ENCODE measurements at places on chromosomes 2 and 18. TPM values are rescaled to one million over a fixed set of nuclear protein-coding genes. Genes with fewer than 3 reads are reported as not detected.

CYP26B1 gene
- total RNA-seq, result 6.9 TPM

PIEZO2 gene
- total RNA-seq, result 5.9 TPM

MGAT4A gene
- 20.6 TPM for total RNA-seq

RGPD3 gene
- total RNA-seq, result 0.25 TPM

TMEM37 gene
- total RNA-seq, result 3.2 TPM

DUSP19 gene
- total RNA-seq, result 1.7 TPM

ADD2 gene
- total RNA-seq, result 3.4 TPM

- no peaks in the 10 kb centered on the region for H3K4me1 ChIP-seq
- H3K4me3 ChIP-seq, result no peak overlapping the region
- H3K27me3 ChIP-seq, result no peaks in the 10 kb centered on the region
- no peaks in the 10 kb centered on the region for H3K36me3 ChIP-seq
Measured at GRCh38 chr2:227748079-227748478, 2.4 kb downstream of the SCYGR8 start.

DNA sequence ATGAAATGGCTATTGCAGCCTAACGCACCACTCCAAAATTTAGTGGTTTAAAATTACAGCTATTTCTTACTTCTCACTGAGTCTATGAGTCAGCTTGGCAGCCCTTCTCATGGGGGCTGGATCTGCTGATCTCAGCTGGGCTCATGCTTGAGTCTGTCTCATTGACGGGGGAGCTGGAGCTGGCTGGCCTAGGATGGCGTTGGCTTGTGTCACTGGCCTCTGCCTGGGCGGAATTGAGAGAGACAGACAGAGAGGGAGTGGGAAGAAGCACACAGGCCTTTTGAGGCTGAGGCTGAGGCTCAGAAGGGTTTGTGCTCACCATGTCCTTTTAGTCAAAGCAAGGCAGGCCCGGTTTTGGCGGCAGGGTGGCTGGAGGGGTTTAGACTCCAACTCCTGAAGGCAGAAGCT, 412.1 kb upstream of the MYT1L start:
- no peaks in the 10 kb centered on the region for H3K36me3 ChIP-seq
- H3K27me3 ChIP-seq, result no peaks in the 10 kb centered on the region
- H3K4me3 ChIP-seq, result no peak overlapping the region
- H3K27ac ChIP-seq, result peak overlapping the region; percentile 4

- no peak for DNase-seq
- H3K36me3 ChIP-seq, result no peaks in the 10 kb centered on the region
- no peak overlapping the region for H3K27ac ChIP-seq
- no peaks in the 10 kb centered on the region for H3K4me1 ChIP-seq
- no peaks in the 10 kb centered on the region for H3K27me3 ChIP-seq
- H3K4me3 ChIP-seq, result no peak overlapping the region
Measured at GRCh38 chr2:202286595-202286994, 21.0 kb downstream of the NOP58 start.

DNA sequence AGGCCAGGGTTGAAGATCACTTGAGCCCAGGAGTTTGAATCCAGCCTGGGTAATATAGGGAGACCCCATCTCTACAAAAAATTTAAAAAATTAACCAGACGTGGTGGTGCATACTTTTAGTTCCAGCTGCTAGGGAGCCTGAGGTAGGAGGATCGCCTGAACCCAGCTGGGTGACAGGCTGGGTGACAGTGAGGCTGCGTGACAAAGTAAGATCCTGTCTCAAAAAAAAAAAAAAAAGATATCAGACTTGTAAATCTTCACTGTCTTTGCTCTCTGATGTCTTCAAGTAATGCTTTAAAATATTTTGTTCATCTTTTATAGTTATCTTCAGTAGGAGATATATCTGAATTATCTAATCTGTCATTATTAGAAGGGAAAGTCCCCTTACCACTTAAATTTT, 10.5 kb downstream of the CAMKMT start:
- H3K36me3 ChIP-seq, result no peaks in the 10 kb centered on the region
- H3K27me3 ChIP-seq, result no peaks in the 10 kb centered on the region
- no peak overlapping the region for H3K4me3 ChIP-seq
- H3K27ac ChIP-seq, result no peak overlapping the region
- DNase-seq, result no peak

DNA sequence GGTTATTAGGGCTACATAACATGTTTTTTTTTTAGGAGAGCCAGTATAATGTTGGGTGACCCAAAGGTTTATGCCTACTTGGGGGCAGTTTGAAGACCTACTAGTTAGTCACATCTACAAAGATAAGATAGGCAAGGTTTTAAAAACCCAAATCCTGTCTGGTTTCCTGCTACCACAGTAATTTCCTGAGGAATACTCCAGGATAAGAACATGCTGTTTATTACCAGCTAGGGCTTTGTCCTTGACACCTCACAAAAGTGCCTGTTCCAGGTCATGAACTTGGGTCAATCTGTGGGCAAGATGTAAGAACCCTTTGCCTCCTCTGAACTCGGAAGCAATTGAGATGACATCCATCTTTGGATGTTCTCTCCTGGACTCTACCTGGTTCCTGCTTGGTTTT, 38.2 kb downstream of the CDC42EP3 start:
- no peaks in the 10 kb centered on the region for H3K27me3 ChIP-seq
- no peaks in the 10 kb centered on the region for H3K36me3 ChIP-seq
- H3K4me1 ChIP-seq, result peaks cover 5% of the 10 kb centered on the region
- H3K27ac ChIP-seq, result no peak overlapping the region
- H3K4me3 ChIP-seq, result no peak overlapping the region
- no peak for DNase-seq

DNA sequence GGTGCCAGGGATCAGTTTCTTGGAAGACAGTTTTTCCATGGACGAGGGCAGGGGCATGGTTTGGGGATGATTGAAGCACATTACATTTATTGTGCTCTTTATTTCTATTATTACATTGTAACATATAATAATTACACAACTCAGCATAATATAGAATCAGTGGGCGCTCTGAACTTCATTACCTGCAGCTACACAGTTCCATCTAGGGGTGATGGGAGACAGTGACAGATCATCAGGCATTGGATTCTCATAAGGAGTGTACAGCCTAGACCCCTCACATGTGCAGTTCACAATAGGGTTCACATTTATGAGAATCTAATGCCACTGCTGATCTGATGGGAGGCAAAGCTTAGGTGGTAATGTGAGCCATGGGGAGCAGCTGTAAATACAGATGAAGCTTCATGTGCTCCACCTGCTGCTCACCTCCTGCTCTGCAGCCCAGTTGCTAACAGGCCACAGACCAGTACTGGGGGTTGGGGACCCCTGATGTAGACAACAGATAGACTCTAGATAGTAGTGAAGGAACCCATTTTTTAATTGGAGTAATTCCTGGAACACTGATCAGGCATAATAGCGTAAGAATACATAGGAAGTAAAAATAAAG, 41.5 kb upstream of the MC4R start:
- no peak overlapping the region for H3K27ac ChIP-seq
- H3K27me3 ChIP-seq, result no peaks in the 10 kb centered on the region
- no peaks in the 10 kb centered on the region for H3K4me1 ChIP-seq
- no peaks in the 10 kb centered on the region for H3K36me3 ChIP-seq

GRCh38 chr18:13220361-13220991, 1.9 kb downstream of the LDLRAD4 start:
- peak; percentile 87 for DNase-seq
- H3K4me1 ChIP-seq, result peaks cover 73% of the 10 kb centered on the region
- H3K27me3 ChIP-seq, result no peaks in the 10 kb centered on the region
- H3K27ac ChIP-seq, result peak overlapping the region; percentile 26
- no peaks in the 10 kb centered on the region for H3K36me3 ChIP-seq

DNA sequence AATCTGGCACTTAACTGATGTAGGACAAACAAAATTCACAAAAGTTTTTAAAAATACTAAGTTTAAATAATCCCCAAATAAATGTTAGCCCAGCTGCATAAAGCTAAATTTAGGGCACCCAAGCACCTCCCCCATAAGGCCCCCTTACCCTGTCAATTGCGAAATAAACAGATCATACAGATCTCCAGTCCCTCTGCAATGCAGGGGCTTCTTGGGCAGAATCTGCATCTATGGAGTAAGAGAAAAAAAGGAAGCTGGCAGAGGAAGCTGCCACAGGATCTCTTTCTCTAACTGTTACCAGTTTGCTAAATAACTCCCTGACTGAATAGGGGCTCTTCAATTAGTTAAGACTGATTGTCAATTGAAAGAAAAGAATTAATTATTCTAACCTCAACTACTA, 117.7 kb downstream of the MEMO1 start:
- no peaks in the 10 kb centered on the region for H3K4me1 ChIP-seq
- DNase-seq, result no peak
- H3K27ac ChIP-seq, result no peak overlapping the region
- no peaks in the 10 kb centered on the region for H3K27me3 ChIP-seq
- no peak overlapping the region for H3K4me3 ChIP-seq

GRCh38 chr2:218873359-218874194, 7.1 kb upstream of the WNT10A start:
- H3K27ac ChIP-seq, result no peak overlapping the region
- H3K4me1 ChIP-seq, result peaks cover 7% of the 10 kb centered on the region
- peaks cover 5% of the 10 kb centered on the region for H3K27me3 ChIP-seq
- no peak for DNase-seq

- H3K4me1 ChIP-seq, result no peaks in the 10 kb centered on the region
- no peak overlapping the region for H3K27ac ChIP-seq
- no peaks in the 10 kb centered on the region for H3K36me3 ChIP-seq
- no peak for DNase-seq
- no peak overlapping the region for H3K4me3 ChIP-seq
Measured at GRCh38 chr2:233938676-233939370, 21.6 kb downstream of the TRPM8 start.

DNA sequence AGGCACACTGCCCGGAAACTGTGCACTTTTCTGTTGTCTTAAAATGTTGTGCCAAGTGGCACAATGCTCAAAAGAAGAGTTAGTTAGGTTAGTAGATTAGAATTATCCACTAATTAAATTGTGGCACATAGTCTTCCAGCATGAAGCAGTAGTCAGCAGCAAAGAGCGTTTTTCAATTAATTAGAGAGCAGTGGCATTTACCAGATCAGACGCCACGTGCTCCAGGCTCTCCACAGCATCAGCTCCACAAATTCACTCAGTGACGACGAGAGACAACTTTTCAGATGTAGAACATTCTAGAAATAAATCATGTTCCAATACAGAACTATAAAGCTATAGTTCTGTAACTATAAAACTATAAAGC, 16.4 kb upstream of the RTTN start:
- no peaks in the 10 kb centered on the region for H3K4me1 ChIP-seq
- H3K27me3 ChIP-seq, result no peaks in the 10 kb centered on the region
- no peak overlapping the region for H3K27ac ChIP-seq
- no peak for DNase-seq

GRCh38 chr2:8922431-8922830, 81.1 kb downstream of the MBOAT2 start:
- no peaks in the 10 kb centered on the region for H3K36me3 ChIP-seq
- no peak overlapping the region for H3K4me3 ChIP-seq
- H3K27me3 ChIP-seq, result no peaks in the 10 kb centered on the region

- no peaks in the 10 kb centered on the region for H3K4me1 ChIP-seq
- no peak overlapping the region for H3K27ac ChIP-seq
- no peak for DNase-seq
- no peaks in the 10 kb centered on the region for H3K36me3 ChIP-seq
- no peaks in the 10 kb centered on the region for H3K27me3 ChIP-seq
Measured at GRCh38 chr2:207777124-207777523, 7.4 kb upstream of the FZD5 start.

- no peak for DNase-seq
- H3K4me1 ChIP-seq, result peaks cover 40% of the 10 kb centered on the region
- H3K27ac ChIP-seq, result peak overlapping the region; percentile 71
- H3K4me3 ChIP-seq, result no peak overlapping the region
- no peaks in the 10 kb centered on the region for H3K36me3 ChIP-seq
Measured at GRCh38 chr2:85854166-85854509, 34.7 kb downstream of the ST3GAL5 start.

DNA sequence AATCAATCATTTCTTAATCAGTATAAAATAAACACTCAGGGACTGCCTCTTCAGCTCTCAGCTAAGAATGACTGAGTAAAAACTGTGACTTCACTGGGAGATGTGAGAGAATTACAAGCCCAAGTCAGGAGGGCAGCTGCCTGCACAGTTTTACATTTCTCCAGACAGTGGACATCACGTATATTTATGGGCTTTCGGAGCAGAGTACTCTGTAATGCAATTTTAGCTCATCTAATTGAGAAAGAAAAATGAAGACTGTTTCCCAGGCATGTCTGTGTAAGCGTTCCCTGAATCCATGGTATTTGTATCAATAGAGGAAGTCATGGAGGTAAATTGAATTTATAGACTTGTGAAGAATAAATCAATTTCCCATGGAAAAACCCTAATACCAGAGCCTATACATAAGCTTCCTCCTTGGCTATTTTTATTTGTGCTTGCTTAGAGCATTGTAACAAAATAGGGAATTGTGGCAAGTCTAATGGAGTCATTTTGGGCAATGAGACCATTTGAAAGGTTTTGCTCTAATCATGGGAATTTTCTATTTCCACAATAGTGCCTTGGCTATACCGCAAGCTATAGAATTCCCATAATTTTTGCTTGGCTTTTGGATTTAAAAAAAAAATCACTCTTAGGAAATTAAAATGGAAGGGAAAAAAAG, 87.2 kb downstream of the SLC5A7 start:
- no peak for DNase-seq
- H3K4me1 ChIP-seq, result no peaks in the 10 kb centered on the region
- no peaks in the 10 kb centered on the region for H3K27me3 ChIP-seq
- H3K27ac ChIP-seq, result no peak overlapping the region

DNA sequence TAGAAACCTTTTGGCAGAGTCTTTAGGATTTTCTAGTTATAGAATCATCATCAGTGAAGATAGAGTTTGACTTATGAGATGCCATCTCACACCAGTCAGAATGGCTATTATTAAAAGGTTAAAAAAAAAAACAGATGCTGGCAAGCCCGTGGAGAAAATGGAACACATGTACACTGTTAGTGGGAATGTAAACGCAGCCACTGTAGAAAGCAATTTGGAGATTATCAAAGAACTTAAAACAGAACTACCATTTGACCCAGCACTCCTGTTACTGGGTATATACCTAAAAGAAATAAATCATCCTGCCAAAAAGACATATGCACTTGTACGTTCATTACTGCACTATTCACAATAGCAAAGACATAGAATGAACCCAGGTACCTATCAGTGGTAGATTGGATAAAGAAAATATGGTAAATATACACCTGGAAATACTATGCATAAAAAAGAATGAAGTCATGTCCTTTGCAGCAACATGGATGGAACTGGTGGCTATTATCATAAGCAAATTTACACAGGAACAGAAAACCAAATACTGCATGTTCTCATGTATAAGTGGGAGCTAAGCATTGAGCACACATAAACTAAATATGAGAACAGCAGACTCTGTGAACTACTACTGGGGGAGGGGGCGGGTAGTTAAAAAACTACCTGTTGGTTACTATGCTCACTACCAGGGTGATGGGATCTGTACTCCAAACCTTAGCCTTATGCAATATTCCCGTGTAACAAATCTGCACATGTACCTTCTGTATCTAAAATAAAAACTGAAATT, 279.0 kb downstream of the KIAA1328 start:
- no peaks in the 10 kb centered on the region for H3K36me3 ChIP-seq
- H3K27ac ChIP-seq, result no peak overlapping the region
- H3K4me1 ChIP-seq, result no peaks in the 10 kb centered on the region
- no peak overlapping the region for H3K4me3 ChIP-seq
- H3K27me3 ChIP-seq, result no peaks in the 10 kb centered on the region

GRCh38 chr2:25473131-25473530, 131.4 kb upstream of the DNMT3A start:
- H3K27me3 ChIP-seq, result no peaks in the 10 kb centered on the region
- DNase-seq, result no peak

GRCh38 chr18:61329398-61329797, 3.8 kb upstream of the CDH20 start:
- no peak overlapping the region for H3K27ac ChIP-seq
- H3K27me3 ChIP-seq, result no peaks in the 10 kb centered on the region
- no peak overlapping the region for H3K4me3 ChIP-seq

Measured in vagina (tissue), 2 donors.